Putamen (tissue), 1 donor: ENCODE measurements at places on chromosomes 13 and 19.

GRCh38 chr13:103517768-103518102 lies 451.5 kb upstream of the SLC10A2 start:
- no peak for DNase-seq

GRCh38 chr19:15254547-15254946 lies 22.3 kb upstream of the EPHX3 start:
- no peak for DNase-seq

DNA sequence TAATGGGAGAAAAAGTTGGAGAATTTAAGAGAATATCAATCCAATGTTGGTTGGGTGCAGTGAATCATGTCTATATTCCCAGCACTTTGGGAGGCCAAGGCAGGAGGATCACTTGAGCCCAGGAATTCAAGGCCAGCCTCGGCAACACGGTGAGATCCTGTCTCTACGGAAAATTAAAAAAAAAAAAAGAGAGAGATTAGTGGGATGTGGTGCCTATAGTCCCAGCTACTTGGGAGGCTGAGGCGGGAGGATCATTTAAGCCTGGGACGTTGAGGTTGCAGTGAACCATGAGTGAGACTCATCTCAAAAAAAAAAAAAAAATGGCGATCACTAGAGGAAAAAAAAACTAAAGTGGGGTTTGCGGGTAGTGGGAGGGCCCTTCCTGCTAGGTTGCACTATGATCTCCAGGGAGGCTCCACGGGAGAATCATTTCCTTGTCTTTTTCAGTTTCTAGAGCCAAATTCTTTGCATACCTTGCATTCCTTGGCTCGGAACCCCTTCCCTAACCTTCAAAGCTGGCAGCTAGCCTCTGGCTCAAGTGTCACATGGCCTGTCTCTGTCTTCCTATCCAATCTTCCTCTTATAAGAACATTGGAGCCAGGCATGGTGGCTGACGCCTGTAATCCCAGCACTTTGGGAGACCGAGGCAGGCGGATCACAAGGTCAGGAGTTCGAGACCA lies 5.8 kb upstream of the ERCC2 start:
- no peak for DNase-seq

DNA sequence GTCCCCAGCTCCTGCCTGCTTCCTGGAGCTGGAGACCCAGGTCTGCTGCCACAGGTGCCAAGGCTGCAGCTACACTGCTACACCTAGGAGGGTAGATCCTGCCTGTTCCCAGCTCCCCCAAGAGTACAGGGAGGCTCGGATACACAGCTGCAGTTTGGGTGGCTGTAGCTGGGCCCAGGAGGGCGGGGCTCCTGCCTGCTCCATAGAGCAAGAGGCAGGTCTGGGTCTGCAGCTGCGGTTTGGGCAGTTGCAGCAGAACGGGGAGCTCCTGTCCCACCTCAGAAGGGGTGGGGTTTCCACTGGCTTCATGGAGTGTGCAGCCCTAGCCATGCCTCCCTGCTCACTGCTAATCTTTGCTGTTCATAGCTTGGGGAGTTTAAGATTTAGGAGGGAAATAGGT lies 199.0 kb downstream of the NUFIP1 start:
- DNase-seq: no peak

DNA sequence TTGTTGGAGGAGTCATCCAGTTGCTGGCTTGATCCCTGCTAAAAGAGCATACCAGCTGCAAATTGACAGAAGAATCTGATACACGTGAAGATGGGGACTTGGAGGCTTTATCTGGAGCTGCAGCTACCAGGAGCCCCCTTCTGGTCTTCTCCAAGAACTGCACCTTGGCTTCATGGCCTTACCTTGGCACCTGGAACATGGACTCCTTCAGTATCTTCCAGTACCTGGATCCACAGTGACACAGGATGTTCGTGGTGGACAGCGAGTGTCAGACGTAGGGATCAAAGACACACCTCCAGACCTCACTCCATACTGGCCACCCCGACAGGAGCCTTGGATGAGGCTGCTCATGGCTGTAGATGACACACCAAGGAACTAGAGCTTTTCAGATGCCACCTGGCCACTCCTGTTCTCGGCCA lies 9.9 kb upstream of the ACSBG2 start:
- DNase-seq: peak; percentile 36

GRCh38 chr19:40381321-40381720 lies 8.7 kb downstream of the HIPK4 start:
- no peak for DNase-seq
